ENCODE measurements at places on chromosomes 2 and 18.
A peak's percentile ranks its signal among the peaks of the same experiment; 100 is the strongest.

DNA sequence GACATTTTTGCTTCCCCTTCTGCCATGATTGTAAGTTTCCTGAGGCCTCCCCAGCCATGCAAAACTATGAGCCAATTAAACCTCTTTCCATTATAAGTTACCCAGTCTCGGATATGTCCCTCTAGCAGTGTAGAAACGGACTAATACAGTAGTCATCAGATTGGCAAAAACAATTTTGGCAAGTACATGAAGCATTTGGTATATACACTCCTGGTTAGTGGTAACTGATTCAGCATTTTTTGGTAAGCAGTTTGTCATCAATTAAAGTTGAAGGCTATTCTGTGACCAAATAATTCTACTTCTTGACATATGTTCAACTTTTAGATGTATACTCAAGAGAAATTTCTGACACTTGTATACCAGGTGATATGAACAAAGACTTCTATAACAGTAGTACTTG, 190.5 kb upstream of the STON1 start:
- no peak for DNase-seq

- no peak for DNase-seq
These were observed 846 bp upstream of the FKBP7 start for GRCh38 chr2:178479275-178479616.

DNA sequence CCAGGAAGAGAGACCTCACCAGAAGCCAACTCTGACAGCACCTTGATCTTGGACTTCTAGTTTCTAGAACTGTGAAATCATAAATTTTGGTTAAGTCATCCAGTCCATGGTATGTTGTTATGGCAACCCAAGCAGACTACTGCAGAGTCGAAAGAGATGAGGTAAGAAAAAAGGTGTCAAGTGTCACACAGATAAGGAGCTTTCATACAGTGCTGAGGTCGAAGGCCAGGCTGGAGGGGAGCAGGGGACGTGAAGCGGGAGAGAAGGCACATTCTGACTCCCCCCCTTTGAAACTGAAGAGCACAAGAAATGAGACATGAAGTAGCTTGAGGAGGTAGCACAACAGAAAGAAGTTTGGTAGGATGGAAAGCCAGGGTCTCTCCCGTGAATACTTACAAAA, 110.4 kb downstream of the ALK start:
- DNase-seq, result no peak

GRCh38 chr2:203534621-203535077, 452 bp downstream of the RAPH1 start:
- peak; percentile 30 for DNase-seq

- no peak for DNase-seq
These were observed 255.4 kb downstream of the EXOC6B start for GRCh38 chr2:72570413-72570812.

GRCh38 chr2:15745350-15745749, 153.7 kb downstream of the DDX1 start:
- no peak for DNase-seq

GRCh38 chr2:153873052-153874048, 1.6 kb downstream of the GALNT13 start:
- no peak for DNase-seq

- no peak for DNase-seq
These were observed 30.2 kb downstream of the MCFD2 start for GRCh38 chr2:46885376-46885775.

DNA sequence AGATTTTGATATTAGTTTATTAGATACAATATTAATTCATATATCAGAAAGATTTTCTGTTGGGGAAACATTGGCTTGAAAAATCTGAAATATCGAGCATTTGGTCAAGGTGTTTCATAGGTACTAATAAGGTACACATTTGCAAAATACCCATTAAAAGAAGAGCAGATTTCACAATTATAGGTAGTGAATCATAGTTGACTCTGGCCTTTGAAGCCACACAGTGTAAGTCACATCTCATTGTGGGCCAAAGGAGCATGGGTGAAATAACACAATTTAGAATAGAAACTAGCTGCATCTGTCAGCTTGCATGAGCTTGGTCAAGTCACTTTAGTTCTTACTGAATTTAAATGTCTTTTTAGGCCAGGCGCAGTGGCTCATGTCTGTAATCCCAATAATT, 4.9 kb downstream of the KDM3A start:
- no peak for DNase-seq

GRCh38 chr2:102261467-102262135, 49.8 kb upstream of the IL1RL1 start:
- no peak for DNase-seq

- DNase-seq, result no peak
These were observed 86.8 kb downstream of the CLIP4 start for GRCh38 chr2:29201979-29202378.

- peak; percentile 75 for DNase-seq
These were observed 19.6 kb downstream of the RAMP1 start for GRCh38 chr2:237879058-237879430.

- no peak for DNase-seq
These were observed 13.1 kb downstream of the ZAP70 start for GRCh38 chr2:97726261-97727064.

- DNase-seq, result no peak
These were observed 41.6 kb downstream of the SLC25A12 start for GRCh38 chr2:171852366-171852888.

GRCh38 chr2:102050854-102051391, 59.2 kb downstream of the IL1R2 start:
- DNase-seq, result peak; percentile 90

DNA sequence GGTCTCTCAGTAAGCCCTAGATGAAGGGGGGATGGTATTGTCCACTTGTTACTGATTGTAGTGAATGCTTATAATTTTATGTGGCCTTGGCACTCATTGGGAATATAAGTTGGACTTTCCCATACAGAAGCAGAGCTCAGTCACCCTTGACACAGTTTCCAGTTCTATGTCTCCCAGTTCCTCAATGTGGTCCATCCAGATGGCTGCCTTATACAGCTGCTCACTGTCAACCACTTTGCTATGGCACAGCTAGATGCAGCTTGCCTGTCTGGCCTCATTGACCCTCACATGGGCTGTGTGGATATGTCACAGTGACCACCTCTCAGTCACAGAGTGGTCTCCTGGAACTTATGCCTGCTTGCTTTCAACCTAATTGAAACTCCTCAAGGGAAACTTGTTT, 21.7 kb downstream of the SLC39A6 start:
- DNase-seq, result no peak

DNA sequence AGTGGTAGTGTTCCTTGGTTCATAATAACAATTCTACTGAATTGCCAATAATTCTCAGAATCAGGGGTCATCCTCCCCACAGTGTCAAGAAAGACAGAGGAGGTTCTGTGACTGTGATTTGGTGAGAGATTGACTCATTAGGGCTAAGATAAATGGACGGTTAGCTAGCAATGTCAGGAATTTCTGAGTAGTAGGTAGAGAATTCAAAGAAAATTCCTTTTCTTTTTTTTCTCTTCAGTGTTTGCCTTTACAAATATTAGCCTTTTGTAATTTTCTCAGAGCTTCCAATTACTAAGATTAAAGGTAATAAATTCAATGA, 16.8 kb upstream of the CRIM1 start:
- DNase-seq, result no peak

DNA sequence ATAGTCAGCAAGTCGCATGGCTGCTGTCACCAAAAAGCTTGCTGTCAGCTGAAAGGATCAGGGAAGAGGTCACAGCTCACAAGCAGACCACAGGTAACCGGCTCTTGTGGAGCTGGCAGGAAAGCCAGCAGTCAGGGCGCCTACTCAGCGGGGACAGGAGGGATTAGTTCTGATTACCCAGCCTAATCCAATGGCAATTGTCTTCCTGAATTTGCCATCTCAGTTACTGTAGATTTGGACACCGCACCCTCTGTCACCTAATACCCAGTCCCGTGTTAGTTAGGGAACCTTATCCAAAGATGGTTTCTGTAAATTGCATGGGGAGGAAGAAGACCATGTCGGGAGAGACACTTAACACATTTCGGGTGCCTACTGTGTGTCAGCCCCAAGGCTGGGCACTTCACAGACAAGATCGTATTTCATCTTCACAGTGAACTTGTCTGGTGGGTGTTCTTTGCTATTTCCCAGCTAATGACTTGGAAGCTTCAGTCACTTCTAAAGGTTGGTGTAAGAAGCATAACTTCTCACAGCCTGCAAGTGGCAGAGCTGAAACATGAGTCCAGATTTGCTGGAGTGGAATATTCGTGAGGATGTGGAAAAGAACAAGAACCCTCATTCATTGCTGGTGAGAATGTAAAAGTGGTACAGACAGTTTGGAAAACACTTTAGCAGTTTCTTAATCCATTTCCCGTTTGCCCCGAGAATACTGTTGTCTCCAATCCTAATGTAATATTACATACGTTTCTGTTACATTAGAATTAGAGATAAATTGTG, 9.9 kb downstream of the ALPK2 start:
- no peak for DNase-seq

GRCh38 chr18:59900222-59901128, 679 bp downstream of the PMAIP1 start:
- DNase-seq, result peak; percentile 21

GRCh38 chr2:230849633-230850357, 14.9 kb upstream of the ITM2C start:
- no peak for DNase-seq

DNA sequence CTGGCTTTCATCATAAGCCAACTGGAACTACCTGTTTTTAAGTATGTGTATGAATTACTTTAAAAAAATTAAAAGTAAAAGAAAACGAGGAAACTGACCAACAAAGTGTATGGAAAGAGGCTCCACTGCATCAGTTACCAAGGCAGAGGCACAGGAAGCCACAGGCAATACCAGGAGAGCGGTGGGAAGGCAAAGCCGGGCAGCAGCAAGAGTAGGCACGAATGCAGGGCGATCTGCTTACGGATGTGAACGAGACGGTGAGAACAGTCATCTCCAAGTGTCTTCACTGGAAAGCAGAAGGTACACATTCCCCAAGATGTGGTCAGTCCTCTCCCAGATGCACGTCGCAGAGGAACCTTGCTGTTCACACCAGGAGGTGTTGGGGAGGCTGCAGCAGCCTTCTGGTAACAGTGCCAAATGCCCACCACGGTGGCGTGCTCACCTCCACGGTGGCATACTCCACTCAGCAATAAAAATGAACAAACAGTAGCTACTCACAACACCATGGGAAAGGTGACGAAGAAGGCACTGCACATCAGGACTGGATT, 43.1 kb downstream of the HS6ST1 start:
- DNase-seq, result no peak

- no peak for DNase-seq
These were observed 13.7 kb upstream of the KIF5C start for GRCh38 chr2:148861367-148861766.

DNA sequence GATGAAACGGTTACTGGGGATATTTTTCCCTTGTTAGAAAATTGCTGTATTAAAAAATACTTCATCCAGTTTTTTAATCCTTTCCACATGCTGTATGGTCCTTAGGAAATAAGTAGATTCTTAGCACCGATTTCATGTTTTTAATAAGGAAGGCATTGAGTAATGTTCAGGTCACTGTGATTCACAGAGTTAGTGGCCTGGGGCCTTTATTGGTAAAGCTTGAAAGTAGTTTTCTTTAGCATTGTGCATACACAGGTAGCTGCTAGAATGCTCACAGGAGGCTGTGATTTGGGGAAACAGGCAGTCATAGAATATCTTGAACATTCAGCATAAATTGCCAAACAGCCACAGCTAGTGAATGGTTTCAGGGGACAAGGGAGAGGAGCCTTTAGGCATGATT, 79.8 kb downstream of the XRCC5 start:
- no peak for DNase-seq

DNA sequence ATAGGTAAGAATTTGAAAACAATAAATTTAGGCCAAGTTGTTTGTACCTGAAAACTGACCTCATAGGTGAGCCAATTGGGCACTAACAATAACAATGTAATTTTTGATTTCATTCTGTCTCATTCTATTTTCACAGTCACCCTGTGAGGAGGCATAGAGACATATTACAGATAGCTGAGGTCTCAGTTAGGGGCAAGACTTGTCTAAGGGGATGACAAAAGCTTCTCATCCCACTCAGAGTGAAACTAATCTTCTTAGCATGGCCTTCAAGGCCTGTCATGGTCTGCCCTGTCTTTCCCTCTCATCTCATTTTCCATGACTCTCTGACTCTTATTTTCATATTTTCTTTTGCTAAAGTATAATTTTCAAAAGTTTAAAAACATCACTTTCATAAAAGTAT, 562.0 kb upstream of the TNP1 start:
- no peak for DNase-seq

- no peak for DNase-seq
These were observed 126.1 kb downstream of the WDSUB1 start for GRCh38 chr2:159160412-159160811.

DNA sequence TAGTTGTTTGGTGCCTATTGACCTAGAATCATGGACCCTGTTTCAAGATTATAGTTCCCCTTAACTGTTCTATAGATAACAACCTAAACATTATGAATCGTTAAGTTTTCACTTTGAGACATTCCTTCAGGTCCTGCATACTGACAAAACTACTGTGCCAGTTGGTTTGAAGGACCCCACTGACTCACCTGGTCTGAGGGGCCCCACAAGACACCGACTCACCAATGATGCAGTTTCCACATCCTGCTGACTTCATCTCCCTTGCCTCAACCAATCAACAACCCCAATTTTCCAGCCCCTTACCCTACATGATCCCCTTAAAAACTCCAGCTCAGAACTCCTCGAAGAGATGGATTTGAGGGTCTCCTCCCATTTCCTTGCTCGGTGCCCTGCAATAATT, 89.6 kb upstream of the CCDC141 start:
- no peak for DNase-seq

DNA sequence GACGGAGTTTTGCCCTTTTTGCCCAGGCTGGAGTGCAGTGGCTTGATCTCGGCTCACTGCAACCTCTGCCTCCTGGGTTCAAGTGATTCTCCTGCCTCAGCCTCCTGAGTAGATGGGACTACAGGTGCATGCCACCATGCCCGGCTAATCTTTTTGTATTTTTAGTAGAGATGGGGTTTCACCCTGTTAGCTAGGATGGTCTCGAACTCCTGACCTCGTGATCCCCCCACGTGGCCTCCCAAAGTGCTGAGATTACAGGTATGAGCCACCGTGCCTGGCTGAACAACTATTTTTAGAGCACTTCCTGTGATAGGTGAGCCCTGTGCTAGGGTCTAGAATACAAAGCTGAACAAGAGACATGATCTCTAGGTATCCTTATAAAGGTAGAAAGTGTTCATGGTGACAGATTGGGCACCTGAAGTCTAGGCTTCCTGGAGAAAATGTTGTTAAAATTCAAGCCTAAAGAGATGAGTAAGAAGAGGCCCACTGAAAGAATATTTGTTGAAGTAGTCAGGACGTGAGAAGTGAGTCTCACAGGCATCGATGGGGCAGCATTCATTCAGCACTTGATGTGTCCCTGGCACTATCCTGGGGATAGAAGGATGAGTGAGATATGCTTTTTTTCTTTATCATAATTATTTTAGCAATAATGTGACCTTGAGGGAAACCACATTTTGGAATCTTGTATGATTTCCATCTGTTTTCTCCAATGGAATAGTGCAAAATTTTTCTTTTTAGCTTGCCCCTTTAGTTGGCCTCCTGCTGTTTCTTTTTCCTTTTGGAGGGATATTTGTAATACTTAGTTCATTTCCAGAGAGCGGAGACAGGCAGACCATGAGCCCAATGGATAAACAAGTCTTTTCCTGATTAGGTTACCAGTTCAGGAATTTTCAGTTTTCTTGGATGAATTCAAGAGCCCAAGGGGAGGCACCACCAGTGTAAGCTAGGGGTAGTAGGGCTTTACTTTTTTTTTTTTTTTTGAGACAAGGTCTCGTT, 5.1 kb downstream of the ZNF236 start:
- no peak for DNase-seq

Measured in uterus (tissue), 4 donors.